ENCODE measurements at places on chromosomes 13 and 19.

GRCh38 chr19:49528211-49528771 is 488 bp downstream of the RCN3 start:
- DNase-seq: no peak

DNA sequence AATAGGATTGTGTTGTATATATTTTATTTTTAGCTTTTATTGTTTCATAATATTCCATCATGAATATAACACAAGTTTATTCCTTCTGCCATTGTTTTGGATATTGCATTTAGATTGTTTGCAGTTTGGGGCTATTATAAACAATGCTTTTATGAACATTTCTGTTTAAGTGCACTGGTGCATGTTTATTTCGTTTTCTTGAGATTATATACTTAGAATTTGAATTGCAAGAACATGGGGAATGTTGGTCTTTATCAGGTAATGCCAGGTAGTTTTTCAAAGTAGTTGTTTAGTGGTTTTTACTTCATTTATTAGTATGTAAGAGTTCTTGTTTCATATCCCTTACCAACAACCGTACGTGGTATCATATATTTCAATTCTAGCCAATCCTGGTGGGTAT is 4.3 kb downstream of the LSM14A start:
- no peak for DNase-seq

DNA sequence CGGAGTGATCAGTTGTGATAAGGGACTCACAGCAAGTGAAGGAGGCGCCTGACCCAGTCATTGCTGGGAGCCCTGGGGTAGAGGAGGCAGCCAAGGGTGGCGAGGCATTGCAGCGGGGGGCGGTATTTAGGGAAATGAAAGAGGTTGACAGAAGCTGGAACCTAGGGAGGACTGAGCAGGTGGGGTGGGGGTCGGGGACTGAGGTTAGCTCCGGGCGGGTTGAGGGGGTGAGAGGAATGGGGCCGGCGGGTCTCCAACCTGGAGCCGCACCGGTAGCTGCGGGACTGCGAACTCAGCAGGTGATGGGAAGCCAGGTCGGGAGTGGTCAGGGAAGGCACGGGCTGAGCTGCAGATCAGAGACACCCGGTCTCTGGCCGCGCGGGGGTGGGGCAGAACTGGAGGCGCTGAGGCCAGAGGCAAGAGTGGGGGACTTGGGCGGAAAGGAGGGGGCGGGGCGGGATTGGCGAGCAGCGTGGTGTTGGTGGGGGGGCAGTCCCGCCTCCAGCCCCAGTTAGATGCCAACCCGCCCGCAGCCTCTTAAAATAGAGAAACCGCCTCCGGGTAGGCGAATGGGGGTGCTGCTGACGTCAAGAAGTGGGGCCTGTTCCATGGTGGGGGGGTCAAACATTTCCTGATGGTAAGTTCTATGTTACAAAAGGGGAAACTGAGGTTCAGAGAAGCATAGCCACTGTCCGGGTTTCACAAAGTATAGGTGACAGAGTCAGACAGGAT is 1.5 kb downstream of the MAST3 start:
- peak; percentile 43 for DNase-seq

GRCh38 chr13:97376981-97377380 is 57.0 kb upstream of the RAP2A start:
- no peak for DNase-seq

DNA sequence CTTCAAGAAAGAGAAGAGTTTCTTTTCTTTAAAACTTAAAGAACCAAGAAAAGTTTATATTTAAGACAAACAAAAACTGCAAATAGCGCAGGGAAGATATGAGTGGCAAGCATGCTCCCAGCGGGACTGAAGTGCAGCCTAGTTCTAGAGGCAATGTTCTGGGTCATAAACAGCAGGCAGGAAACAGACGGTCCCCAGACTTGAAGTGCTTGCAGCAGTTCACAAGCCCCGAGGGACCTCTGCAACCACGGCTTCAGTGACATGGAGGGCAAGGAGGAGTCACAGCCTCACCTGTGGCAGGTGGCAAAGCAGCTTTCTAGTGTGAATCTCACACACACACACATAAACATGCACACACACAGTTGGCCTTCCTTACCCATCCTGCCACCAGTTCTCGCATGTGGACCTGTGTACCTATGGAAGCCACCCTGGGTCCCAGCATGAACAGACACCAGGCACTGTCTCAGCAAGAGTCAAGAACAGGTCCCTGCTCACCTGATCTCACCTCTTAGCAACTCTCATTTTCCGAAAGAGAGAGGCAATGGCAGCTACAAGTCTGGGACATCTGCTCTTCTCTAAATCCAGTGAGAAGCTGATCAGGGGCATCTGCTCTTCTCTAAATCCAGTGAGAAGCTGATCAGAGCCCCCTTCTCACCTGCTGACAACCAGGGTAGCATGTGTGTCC is 162.0 kb downstream of the EFNB2 start:
- DNase-seq: no peak

- DNase-seq: no peak
These were observed 1533.0 kb downstream of the UQCRFS1 start for GRCh38 chr19:27679905-27680304.

DNA sequence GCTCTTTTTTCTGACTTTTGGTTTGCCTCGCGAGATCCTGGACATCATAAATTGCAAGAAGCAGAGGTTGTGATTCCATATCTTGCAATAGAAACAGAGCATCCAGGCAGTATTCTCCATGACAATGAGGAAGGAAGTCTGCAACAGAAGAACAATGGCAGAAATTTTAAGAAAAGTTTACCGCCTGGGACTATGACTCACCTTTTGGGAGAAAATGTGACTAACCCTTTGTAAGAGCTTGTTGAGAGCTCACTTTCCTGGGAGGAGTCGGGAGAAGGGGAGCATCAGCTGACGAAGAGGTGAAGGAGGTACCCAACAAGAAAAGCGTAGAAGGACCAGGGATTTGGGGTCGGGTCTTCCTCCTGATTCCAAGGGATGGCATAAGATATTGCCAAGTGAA is 34.3 kb upstream of the TNFSF11 start:
- DNase-seq: no peak

DNA sequence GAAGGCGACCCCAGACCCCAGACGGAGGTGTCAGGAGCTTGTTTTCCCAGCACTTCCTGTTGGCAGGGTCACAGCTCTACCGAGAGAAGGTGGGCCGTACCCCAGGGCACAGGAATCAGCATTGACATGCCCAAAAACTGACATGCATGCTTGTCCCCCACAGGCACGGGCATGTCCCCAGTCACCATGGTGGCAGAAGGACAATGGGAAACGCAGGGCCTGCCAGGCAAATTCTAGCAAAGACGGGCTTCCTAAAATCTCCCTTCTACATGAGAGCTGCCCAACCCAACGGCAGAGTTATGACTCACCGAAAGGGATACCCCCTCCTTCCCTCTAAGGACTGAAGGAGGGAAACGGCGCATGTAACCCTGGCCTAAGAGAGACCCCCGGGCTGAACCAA is 18.5 kb downstream of the TSHZ3 start:
- DNase-seq: no peak

DNA sequence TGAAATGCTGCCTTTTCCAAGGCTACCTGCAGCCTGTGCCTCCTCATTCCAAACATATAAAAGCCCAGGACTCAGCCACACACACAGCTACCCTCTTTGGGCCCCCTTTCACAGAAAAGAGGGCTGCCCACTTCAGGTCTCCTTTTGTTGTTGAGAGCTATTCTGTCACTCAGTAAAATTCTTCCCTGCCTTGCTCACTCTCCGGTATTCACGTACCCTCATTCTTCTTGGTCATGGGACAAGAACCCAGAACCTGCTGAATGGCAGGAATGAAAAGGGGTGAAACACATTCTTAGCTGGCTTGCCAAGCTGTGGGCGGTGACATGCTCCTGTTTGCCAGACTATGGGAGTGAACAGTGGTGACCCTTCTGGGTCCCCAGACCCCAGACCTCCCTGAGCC is 338.0 kb upstream of the ATXN8OS start:
- no peak for DNase-seq

- no peak for DNase-seq
These were observed 108.3 kb downstream of the DOCK9 start for GRCh38 chr13:98869408-98870090.

- DNase-seq: no peak
These were observed 309.5 kb upstream of the SGCG start for GRCh38 chr13:22871231-22871630.

DNA sequence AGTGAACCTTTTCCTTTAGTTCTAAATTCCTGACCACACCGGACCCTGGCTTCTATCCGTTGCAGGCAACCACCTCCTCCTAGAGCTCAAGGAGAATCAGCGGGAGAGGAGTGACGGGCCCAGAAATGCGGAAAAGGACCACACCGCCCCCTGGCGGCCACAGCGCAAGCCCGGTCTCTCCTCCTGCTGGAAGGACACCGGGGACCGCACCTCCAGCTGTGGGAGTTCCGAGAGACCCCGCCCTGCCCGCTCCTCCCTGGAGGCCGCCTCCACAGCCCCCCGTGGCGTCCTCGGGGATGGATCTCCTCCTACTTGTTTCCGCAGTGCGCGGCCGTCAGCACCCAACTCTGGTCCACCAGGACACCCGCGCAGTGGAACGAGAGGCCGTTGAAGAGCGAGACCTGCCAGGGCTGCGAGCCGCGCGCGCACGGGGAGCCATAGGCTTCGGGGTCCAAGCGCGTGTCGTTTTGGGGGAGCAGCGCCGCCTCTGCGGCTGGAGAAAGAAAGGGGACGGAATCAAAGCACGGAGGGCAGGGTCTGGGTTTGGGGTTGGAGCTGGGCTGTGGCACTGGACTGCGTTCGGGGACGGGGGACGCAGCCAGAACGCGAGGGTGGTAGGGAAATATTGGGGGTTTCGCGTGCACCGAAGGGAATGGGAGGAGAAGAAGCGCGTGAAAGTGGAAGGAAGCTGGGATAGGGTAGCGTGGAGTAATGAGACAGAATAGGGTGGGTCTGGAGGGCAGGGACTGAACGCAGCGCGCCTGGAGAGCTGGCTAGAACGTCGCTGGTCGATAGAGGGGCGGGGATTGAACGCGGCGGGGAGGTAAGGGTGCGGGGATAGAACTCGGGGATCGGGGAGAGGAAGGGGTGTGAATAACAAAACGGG is 2.5 kb downstream of the KLK10 start:
- DNase-seq: peak; percentile 75

DNA sequence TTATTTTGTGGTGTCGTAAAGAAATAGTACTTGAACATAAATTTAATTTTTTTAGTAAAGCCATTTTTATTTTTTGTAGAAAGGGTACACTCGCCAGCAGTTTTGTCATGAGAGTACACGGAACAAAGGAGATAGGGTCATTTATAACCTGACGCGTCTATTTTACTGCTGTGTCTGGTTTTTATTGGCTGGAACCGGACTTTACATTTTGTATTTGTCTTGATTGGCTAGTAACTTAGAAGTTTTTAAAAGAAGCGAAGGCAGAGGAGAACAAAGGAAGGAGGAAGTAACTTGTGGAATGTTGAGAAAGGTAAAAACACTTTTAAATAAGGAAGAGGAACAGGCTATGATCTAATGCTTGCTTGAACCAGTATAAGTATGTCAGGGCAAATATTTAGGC is 43.5 kb downstream of the TRPM4 start:
- DNase-seq: no peak

- DNase-seq: no peak
These were observed 68.8 kb downstream of the COL4A1 start for GRCh38 chr13:110237875-110238817.

DNA sequence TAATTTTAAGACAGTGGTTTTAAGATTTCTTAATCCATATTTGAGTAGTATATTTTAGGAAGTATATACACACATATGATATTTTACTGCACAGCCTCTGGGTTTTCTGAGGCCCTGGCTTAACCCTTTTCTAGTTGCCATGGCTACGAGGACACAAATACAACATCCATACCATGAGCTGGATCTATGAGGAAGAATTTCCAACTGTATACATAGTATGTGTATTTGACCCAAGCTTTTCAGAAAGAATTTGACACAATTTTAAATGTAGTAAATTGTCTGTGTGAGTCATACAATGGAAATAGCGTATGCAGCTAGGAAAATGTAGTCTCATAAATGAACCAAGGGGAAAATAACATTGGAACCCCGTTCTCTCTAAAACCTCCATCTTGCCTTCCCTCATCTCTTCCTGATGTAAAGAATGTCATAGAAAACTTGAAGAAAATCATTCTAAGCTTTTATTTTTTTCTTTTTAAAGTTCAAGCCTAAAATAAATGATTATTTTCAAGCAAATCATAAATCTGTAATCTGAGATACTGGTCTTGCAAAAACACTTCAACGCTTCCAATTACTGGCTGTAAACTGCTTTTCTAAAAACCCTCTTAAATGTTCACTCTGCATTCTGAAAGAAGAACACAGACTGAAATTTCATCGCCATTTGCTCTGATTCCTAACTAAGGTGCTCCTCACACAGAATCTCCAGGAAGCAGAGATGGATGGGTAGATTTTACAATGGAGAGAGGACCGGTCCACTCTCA is 172.4 kb downstream of the LACC1 start:
- DNase-seq: no peak

- peak; percentile 62 for DNase-seq
These were observed 9.2 kb upstream of the FBN3 start for GRCh38 chr19:8158411-8159074.

DNA sequence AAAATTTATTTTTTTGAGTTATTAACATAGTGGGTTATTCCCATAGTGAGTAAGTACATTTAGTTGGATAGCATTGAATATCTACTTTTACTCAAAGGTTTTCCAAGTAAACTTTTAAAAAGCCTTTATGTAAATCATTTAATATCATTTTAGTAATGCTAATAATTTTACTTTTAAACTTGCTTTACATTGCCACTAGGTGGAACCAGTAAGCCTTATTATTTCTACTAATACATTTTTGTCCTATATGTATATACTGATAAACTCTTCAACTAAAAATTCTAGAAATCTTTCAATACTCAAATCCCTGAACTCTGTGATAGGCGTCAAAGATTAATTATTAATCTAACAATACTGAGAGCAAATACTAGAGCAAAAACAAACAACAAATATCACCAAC is 1709.2 kb upstream of the PCDH20 start:
- DNase-seq: no peak

GRCh38 chr13:64928696-64929499 is 2301.2 kb downstream of the PCDH9 start:
- DNase-seq: no peak

- no peak for DNase-seq
These were observed 103.0 kb downstream of the KL start for GRCh38 chr13:33119022-33119781.

DNA sequence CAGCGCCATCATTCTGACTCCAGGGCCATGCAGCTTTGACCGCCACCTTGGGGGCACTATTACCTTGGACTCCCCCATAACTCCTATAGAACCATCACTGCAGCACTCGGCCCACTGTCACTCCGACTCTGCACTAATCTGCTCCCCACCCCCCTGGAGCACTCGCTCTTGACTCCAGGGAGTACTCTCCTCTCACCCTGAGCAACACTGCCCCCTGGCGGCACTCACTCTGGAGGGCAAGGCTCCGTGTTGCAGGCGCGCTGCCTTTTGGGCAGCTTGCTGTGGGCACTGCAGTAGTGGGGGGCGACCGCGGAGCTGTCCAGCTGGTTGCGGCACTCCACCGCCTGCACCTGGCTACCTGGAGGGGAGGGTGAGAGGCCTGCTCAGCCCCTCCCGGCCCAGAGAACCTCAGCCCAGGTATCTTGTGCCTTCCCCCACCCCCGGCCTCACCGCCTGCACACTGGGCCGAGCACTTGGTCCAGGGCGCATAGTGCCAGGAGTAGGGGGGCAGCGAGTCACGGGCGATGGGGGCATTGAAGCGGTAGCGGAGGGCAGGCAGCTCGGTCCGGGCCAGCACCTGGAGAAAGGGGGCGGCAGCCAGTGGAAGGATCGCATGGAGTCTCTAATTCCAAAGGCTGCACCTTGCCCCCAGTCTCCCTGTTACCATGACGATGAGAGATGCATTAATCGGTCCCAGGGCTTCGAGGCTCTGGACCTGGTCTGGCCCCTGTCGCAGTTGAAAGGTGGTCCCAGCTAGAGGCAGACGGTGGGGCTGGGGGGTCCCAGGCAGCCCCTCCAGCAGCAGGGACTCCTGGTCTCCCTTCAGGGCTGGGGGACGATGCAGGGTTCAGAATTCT is 8.9 kb upstream of the MYO1F start:
- DNase-seq: no peak

All from frontal cortex (tissue), 4 donors.